GM12891 (cell line): ENCODE measurements at places on chromosomes 3 and 15.

DNA sequence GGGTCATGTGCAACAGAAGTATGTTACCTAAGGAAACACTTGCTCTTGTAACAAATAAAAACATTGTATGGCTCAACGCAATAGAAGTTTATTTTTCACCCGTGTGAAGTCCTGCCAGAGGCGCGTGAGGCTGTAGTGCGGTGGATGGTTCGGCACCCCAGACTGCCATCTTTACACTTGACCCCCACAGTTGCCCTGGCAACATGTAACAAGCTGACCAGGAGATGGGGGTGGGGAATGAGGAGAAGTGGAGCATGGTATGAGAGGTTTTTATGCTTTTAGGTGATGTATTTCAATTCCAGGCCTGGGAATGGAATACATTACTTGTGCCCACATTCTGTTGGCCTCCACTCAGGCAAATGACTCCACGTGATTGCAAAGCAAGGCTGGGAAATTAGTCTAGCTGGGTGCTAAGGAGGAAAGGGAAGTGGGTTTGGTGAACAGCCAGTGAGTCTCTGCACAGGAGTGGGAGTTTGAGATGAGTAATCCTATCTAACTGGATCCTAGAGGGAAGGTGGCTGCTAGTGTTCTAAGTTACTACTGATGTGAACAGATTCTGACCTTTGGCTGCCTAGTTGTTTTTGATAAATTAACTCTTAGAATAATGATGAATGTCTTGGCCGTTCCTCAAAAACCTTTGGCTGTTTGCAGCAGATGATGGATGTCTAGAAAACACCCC lies 33.8 kb upstream of the GREM1 start:
- DNase-seq, result no peak

GRCh38 chr3:74267588-74268184 lies 346.8 kb downstream of the CNTN3 start:
- peak; percentile 2 for DNase-seq

- no peak for DNase-seq
Observed at GRCh38 chr3:50410185-50410584, 50.9 kb upstream of the TMEM115 start.

- no peak for DNase-seq
Observed at GRCh38 chr3:43522727-43523362, 99.0 kb downstream of the ANO10 start.

GRCh38 chr3:69607466-69608305 lies 131.6 kb upstream of the MITF start:
- no peak for DNase-seq

DNA sequence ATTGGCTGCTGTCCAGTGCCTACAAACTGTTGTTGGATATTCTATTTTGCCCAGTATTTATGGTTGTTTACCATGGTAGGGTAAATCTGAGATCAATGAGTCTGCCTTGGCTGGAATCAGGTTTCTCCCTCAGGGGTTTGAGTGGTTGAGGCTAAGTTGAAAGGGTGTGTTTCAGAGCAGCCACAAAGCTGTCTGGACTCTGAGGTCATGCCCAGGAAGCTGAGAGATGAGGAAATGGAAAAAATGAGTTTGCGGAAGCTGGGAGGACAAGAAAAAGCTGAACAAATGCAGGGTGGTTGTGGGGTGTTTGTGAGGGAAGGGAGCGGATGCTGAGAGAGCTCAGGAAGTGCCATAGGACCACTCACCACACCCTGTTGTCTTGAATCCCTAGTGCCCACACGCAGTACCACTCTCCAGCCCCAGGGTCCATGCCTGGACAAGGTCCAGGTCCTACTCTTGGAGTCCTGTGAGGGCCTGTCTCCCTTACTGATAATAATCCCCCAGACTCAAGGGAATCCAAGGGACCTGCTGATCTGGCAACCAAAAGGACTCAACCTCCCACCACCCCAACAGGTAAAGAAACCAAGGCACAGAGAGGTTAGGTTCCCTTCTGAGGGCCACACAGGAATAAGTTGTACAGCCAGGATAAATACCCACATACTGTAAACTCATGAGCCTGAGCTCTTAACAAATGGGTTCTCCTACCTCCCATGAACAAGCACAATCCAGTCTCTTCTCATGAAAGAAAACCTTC lies 81.6 kb downstream of the PPCDC start:
- no peak for DNase-seq

GRCh38 chr3:171175741-171176234 lies 149.3 kb upstream of the SLC2A2 start:
- DNase-seq, result no peak

GRCh38 chr3:162799910-162800309 lies 1303.3 kb downstream of the OTOL1 start:
- DNase-seq, result no peak

GRCh38 chr15:100199711-100200286 lies 142.0 kb downstream of the ADAMTS17 start:
- DNase-seq, result no peak

GRCh38 chr3:58861551-58861950 lies 188.3 kb downstream of the CFAP20DC start:
- no peak for DNase-seq

DNA sequence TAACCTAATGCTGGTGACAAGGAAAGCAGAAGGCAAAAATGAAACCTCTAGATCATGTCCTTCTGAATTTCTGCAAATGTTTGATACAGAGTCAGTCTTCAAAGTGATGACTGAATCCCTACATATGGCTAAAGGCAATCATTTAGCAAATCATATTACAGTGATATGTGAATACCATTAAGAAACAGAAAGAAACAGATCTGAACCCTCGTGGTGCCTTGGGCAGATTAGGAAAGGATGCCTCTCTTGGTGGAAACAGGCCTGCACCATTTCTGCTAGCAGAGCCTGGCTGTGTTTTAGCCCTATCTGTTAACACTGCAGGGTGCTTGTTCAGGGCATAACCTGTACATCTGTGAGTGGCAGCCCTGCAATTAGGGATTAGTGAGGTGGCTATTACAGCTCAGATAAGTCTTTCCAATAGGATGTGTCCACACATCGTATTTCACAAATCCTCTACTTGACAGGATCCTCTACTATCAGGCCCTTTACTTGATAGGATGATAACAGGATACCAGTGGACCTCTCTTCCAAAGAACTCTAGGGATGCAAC lies 12.1 kb downstream of the SEC22C start:
- DNase-seq, result no peak

- DNase-seq, result no peak
Observed at GRCh38 chr15:40087068-40087810, 21.4 kb downstream of the BMF start.

GRCh38 chr3:186021673-186022362 lies 84.0 kb upstream of the TRA2B start:
- no peak for DNase-seq

GRCh38 chr3:74531491-74531890 lies 83.0 kb downstream of the CNTN3 start:
- no peak for DNase-seq

- no peak for DNase-seq
Observed at GRCh38 chr3:139547666-139548065, 8.1 kb upstream of the RBP1 start.

- DNase-seq, result no peak
Observed at GRCh38 chr3:20310629-20311028, 124.6 kb upstream of the SGO1 start.

GRCh38 chr15:36117296-36117787 lies 462.1 kb upstream of the CDIN1 start:
- no peak for DNase-seq

DNA sequence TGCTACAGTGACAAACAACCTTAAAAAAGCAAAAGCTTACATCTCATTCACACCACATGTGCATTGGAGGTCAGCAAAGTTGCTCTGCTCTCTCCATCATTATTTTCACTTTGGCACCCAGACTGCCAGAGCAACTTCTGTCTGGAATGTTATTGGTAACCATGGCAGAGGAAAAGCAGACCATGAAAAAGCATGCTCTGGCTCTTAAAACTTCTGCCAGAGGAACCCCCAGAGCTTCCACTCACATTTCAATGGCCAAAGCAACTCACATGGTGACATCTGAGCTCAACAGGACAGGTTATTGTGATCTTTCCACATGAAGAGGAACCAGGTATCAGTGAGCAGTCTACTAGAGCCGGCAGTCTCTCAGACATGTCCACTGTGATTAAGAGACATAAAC lies 21.9 kb upstream of the FRMD5 start:
- no peak for DNase-seq

DNA sequence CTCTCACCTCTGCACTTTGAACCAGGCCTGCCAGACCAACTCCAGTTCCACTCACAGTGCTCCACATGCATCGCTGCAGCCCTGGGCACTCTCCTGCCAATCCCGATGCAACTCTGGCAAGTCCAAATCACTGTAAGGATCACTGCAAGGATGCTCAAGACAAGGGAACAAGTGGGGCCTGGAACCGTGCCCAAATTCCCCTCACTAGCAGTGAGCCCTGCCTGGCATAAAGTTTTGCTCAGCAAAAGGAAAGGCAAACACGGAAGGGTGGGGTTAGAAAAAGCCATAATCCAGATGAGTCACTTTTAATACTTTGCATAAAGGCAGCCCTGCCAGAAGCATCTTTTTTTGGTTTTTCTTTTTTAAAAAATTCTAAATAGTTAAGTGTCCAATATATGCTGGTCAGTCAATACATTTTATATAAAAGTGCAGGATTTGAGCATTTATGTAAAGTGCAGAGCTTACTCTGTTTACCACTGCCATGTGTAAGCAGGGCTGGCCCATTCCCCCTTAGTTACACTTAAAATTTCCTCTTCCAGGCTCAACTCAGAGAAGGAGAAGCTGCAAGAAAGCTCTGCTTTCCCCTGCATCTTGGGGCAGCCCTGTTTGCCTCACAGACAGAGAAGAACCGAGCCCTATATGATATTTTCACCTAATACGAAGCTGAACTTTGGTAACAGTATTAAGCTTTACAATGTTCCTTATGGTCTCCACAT lies 102.2 kb downstream of the CD47 start:
- no peak for DNase-seq

- DNase-seq, result no peak
Observed at GRCh38 chr3:175238801-175239200, 379.7 kb downstream of the NAALADL2 start.

DNA sequence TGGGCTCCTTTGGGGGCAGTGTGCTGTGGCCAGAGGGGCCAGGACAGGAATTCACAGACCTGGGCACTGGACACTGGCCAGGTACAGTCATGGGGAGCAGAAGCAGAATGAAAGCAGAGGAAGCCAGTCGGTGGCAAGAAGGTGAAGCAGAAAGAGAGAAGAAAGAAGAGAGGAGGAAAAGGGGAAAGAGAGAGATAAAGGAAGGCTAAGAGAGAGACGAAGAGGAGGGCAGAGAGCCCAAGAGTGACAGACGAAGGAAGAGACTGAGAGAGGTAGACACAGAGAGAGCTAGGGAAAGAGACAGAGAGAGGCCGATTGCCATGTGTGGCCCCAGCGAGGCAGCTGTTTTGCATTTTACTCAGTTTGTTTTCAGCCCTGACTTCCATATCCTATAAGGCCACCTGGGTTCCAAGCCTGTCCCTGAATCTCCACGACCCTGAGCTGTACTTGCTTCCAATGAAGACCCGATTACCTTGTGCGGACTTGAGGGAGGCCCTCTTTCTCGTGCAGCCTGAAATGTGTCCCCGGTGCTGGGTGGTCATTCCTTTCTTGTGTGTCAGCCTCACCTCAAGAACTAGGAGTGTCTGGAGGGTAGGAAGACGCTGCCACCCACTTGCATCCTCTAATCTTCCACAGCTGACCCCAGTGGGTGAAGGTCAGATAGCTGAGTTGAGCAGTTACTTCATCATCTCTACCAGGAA lies 73.9 kb downstream of the LSM3 start:
- DNase-seq, result no peak

GRCh38 chr3:148999806-149000205 lies 8.5 kb downstream of the GYG1 start:
- DNase-seq, result no peak

DNA sequence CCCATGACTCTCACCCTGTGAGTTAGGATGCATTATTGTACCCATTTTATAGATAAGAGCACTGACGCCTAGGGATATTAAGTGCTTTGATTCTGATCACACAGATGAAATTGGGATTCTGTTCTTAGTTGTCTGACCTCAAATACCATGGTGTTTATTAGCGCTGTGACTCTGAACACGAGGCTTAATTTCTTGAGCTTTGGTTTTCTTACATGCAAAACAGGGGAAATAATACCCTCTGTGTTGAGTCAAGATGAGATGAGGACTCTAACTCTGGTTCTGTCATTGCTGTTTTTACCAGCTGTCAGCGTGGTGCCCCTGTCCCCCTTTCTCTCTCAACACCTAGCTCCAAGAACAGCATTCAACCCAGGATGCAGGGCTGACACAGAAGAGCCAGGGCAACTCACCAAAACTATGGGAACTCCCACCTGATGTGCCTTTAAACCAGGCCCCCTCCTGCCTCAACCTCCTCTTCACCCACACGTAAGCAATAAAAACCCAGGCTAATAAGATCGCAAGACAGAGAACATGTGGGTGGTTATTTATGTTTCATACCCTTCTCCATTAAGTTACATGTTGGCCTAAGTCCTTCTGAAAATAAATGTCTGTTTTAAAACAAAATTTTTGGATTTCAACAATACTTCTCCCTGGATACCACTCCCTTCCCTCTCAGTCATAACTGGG lies 100.1 kb upstream of the SPATA12 start:
- no peak for DNase-seq

DNA sequence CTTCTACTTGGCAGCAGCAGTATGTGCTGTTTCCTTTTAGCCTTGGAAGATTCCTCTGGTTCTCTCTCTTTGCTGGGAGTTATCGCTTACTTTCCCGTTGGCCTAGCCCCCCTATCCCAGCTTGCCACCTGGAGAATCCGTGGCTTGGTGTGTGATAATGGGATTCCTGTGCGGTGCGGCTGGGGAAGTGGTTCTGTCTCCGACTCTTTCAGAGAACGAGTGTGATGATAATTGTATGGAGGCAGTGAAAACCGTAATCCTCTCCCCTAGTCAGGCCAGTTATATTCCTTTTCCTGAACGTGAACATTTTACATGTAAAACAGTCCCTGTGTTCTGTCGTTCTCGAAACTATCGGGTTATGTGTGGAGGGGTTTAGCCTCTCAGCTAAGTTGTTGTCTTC lies 300.1 kb upstream of the C2CD4B start:
- no peak for DNase-seq

- no peak for DNase-seq
Observed at GRCh38 chr15:96887730-96888129, 557.2 kb downstream of the NR2F2 start.

GRCh38 chr15:48765022-48765421 lies 45.8 kb downstream of the CEP152 start:
- DNase-seq, result no peak

DNA sequence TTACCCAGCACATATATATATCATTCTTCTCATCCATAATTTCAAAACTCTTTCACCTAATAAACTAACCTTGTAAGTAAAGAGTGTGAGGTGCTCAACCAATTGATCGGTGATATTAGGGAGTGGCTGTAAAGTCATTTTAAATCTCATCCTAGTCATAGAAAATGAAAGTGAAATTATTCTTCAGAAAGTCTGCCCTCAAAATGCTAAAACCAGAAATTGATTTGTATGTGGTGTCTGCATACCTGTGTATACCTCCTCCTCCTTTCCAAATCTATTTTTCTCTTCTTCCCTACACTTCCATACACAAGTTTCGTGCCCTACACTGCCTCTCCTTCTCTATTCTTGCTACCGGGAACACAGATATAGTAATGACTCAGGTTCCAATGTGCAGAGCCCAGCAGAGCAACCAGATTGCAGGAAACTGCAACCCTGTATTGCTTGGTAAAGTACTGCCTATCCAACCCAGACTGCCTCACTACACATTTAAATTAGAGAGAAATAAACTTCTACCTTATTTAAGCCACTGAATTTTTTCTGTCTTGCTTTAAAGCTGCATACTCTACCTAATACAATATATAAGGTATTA lies 7.4 kb upstream of the TBC1D5 start:
- no peak for DNase-seq

- no peak for DNase-seq
Observed at GRCh38 chr15:51121118-51121517, 26.4 kb upstream of the TNFAIP8L3 start.
